ENCODE measurements at places on chromosomes 5 and 9. TPM values are rescaled to one million over a fixed set of nuclear protein-coding genes. Genes with fewer than 3 reads are reported as not detected.

The COL23A1 gene
- total RNA-seq = 0.08 TPM

The LRRC19 gene
- not detected for total RNA-seq

The RASGEF1C gene
- not detected for total RNA-seq

The TMEM252 gene
- total RNA-seq = not detected

The GFI1B gene
- total RNA-seq = not detected

The CDH9 gene
- total RNA-seq = not detected

The AFAP1L1 gene
- 5.6 TPM for total RNA-seq

The NOXA1 gene
- total RNA-seq = 0.38 TPM

The HMMR gene
- 0.23 TPM for total RNA-seq

The ZNF618 gene
- total RNA-seq = 8.9 TPM
